Stimulated activated CD8-positive, alpha-beta memory T cell treated with anti-CD3 and anti-CD28 coated beads, Interleukin-7, amount 100 ng/mL, for 48 hours (primary cell): ENCODE measurements at places on chromosomes 16 and 17.
A peak's percentile ranks its signal among the peaks of the same experiment; 100 is the strongest.

DNA sequence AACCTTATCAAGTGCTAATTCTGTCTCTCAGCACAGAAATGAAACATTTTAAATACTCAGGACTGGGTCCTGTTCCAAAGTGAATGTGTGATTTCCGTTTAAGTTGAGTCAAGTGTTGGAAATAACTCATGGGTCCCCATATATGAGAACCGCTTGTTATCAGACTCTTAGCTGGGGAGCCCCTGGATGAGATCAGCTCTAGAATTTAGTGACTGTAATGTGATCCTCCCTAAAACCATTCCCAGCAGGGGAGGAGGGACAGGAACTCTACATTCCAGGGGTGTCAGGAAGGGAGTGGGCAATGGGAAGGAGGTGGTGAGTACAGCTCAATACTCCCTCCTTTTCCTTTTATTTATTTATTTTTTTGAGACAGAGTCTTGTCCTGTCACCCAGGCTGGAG, 37.5 kb downstream of the OTOA start:
- DNase-seq = no peak

- DNase-seq = no peak
Measured at GRCh38 chr16:20107083-20107482, 33.4 kb upstream of the GPR139 start.

DNA sequence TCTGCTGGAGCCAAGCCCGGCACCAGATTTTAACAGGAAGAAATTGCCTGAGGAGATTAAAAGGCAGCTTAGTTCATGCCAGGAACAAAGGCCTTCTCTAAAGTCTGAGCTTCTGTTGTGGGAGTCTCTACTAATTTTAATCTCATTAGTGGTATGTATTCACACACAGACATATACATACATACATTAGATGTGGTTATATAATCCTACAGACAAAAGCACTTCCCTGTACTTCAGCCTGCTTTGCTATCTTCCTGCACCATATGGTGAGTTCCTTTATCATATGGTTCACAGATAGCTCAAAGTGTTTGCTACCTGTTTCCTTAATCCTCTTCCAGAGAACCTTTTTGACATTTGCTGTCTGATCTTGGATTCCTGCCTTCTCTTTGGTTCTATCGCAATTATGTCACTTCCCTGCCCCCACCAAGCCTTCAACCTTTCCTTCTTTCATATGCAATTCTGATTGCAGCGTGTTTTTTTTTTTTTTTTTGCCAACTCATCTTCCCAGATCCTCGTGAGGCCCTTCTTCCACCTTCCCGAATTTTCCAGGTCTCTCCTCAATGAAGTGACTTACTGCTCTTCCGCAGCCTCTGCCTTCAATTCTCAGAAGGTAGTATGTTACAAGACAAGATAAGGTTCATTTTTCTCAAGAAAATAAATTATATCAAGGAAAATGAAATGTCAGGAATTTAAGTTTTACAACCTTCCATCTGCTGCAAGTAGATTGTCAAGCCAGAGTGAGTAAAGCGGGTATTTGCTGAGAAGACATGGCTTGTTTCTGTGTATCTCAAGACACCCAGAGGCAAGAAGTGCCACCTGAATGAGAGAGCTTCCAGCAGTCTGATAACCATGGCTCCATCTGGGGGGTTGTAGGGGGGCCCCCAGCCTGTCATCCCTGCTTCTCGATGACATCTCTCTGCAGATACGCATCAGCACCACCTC, 120.2 kb upstream of the CACNG3 start:
- DNase-seq = no peak

- no peak for DNase-seq
Measured at GRCh38 chr17:6387442-6387841, 47.5 kb downstream of the AIPL1 start.

DNA sequence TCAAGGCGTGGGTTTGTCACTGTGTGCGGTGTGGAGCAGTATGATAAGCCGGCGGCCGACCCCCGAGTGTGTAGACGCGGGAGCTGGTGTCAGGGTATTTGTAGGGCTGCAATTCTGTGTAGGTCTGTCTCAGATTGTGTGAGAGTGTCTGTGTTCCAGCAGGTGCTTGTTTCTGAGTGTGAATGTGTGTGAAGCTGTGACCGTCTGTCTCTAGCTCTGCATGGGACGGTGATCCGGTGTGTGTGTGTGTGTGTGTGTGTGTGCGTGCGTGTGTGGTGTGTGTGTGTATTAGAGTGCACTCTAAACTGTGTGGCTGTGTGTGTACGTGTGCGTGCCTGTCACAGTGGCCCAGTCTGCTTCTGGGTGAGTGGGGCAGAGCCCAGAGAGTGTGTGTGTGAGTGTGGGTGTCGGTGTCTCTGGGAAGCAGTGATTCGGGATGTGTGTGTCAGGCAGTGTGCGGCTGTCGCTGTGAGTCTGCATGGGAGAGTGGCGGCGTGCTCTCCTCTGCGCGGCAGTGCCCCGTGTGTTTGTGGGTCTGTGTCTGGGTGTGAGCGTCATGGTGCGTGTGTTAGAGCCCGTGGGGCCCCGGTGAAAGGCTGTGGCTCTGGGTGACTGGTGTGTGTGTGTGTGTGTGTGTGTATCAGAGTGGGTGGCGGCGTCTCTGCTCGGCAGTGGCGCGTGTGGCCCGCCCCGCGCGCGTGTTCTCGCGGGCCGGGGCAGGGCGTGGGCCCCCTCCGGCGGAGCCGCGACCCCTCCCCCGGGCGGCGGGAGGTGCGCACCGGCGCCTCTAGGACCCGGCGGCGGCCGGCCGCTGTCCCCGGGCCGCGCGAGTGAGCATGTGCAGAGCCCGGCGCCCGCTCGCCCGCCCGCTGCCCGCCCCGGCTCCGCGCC, at the start of gene WSCD1:
Gene WSCD1 (plus strand): TSS at position 841 of the 891 bp plus-strand sequence. CDS start 10,280 bp downstream, outside the sequence.
- DNase-seq = no peak

- DNase-seq = no peak
Measured at GRCh38 chr16:81515281-81515680, 70.7 kb downstream of the CMIP start.

- DNase-seq = no peak
Measured at GRCh38 chr17:67436233-67436632, 59.2 kb downstream of the PITPNC1 start.

- DNase-seq = no peak
Measured at GRCh38 chr16:2963074-2963722, 877 bp upstream of the KREMEN2 start.

GRCh38 chr17:1029922-1030644, 33.2 kb downstream of the TIMM22 start:
- no peak for DNase-seq

DNA sequence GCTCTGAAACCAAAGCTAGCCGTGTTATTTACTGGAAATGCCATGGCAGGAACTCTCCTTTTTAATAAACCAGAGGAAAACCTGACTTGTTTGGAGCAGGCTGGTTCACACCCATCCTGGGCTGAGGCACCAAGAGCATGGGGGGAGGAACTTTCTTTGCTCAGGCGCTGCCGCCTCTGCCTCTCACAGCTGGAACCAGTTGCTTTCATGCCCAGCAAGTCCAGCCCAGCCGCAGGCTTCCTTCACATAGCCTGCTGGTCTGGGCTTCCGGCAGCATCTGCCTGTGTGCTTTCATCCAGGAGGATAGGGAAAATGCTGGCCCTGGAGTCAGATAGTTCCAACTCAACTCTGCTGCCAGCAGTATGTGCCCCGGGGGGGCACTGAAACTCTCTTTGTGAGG, 88.1 kb upstream of the ASIC2 start:
- DNase-seq = no peak

GRCh38 chr17:38674749-38675615, at the start of gene EPOP:
TSS of gene EPOP (minus strand) at chr17:38674957. CDS start at chr17:38674495, 462 bp downstream.
- peak; percentile 88 for DNase-seq

- peak; percentile 44 for DNase-seq
Measured at GRCh38 chr16:30715750-30716445, 16.9 kb downstream of the SRCAP start.

GRCh38 chr17:3980381-3981014, 16.3 kb upstream of the ATP2A3 start:
- no peak for DNase-seq

- DNase-seq = no peak
Measured at GRCh38 chr16:12188061-12188934, 211.8 kb downstream of the SNX29 start.

GRCh38 chr16:27498031-27498825, 51.5 kb downstream of the GTF3C1 start:
- no peak for DNase-seq

DNA sequence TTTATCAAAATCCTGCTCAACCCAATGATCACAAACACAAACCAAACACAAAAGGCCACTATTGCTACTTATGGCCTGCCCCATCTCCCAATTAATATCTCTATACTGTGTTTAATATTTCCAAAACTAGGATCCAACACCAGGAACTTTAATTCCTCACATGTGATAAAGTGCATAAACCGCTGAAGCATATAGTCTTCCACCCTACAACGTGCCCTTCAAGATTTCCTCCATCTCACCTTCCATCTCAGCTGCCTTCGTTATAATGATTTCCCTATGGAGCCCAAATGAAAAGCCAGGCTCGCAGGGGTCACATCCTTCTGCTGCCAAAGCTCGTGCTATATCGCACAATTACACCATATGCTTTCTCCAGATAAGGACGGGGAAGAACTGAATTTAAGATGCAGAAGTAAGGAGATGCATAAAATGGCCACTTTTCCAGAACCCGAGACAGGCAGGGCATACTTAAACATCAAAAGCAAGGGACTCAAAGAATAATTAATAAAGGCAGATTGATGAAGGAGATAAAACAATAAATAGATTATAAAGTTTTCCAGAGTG, 1.8 kb downstream of the MYH10 start:
- DNase-seq = no peak

GRCh38 chr16:85435286-85435685, 177.8 kb upstream of the GSE1 start:
- DNase-seq = no peak

DNA sequence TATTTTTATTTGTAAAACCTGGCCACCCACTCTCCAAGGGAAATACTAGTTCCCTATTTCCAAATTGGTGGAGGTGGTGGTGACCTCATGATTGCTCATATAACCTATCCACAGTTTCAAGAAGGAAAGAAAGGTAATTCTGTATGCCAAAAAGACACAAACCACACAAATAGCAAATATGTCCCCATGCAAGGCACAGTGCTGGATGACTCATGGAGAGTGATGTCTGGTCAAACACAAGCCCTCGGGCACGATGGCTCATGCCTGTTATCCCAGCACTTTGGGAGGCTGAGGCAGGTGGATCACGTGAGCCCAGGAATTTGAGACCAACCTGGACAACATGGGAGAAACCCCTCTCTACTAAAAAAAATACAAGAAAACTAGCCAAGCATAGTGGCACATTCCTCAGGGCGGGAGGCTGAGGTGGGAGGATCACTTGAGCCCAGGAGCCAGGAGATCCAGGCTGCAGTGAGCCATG, 64.2 kb downstream of the GNA13 start:
- no peak for DNase-seq

DNA sequence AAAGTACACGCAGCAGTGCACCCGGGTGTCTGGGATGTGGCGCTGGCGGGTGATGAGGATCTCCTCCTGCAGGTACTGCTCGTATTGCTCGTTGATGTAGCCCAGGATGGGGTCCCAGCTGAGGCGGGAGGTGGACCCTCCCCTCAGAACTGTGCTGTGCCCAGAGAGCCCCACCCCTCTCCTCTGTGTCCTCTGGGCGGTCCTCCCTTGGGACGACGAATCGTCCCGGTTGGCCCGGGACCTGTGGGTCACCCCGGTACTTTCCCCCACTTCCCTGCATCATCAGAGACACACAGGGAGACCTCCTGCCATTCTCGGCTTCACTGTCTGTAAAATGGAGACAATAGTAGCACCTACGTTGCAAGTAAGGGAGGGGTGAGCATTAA, 4.2 kb downstream of the SEPTIN12 start:
- no peak for DNase-seq

- DNase-seq = no peak
Measured at GRCh38 chr17:44170135-44170498, 387 bp upstream of the ASB16 start.

DNA sequence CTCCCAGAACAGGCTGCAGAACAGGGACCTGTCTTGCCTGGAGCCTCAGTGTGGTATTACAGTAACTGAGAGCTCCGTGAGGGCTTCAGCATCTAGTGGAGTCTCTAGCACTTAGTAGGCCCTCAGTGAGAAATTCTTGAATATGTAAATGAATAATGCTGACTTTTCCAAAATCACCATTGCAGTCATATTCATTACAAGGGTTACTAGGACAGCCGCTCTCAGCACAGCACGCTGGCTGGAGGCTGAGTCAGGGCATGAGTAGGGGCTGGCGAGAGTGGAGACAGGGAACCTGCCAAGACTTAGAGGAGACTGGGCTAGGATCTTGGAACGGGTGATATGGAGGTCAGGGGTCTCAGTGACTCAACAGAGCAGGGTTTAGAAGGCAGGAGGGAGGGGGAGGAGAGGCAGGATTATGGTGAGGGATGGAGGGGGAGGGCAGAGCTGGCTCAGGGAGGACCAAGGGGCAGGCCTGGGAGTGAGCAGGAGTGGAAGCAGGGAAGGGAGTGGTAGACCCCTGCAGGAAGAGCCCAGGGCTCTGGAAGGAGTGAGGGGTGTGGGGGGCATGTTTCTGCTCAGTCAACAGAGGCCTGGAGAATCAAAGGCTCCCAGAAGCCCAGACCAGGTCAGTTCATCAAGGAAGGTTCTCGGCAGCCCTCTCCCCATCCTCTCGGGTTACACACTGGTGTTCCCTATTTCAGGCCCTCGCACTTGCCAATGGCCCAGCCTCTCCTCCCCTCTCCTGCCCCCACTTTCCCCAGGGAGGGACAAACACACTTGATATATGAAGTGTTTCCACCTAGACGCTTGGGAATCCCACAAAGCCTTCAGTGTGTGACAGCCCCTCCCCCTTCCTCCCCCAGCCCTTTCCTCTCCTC, 42.3 kb downstream of the FZD2 start:
- DNase-seq = no peak

- peak; percentile 79 for DNase-seq
Measured at GRCh38 chr17:38898812-38899348, 26.5 kb upstream of the LASP1NB start.

- no peak for DNase-seq
Measured at GRCh38 chr17:38460716-38461630, 32.7 kb downstream of the ARHGAP23 start.

GRCh38 chr16:66269617-66270332, 96.7 kb upstream of the CDH5 start:
- DNase-seq = no peak
